Fibroblast of lung (primary cell): ENCODE measurements at places on chromosomes 12 and 14. TPM values are rescaled to one million over a fixed set of nuclear protein-coding genes. Genes with fewer than 3 reads are reported as not detected.
A peak's percentile ranks its signal among the peaks of the same experiment; 100 is the strongest.

The TOMM20L gene
- total RNA-seq: not detected in 2 replicates

GRCh38 chr12:116924558-116925453 lies 14.1 kb downstream of the FBXW8 start:
- DNase-seq: peak; percentile 92
- no peaks in the 10 kb centered on the region for H3K36me3 ChIP-seq
- peaks cover 4% of the 10 kb centered on the region for H3K4me1 ChIP-seq
- no peak overlapping the region for H3K27ac ChIP-seq
- no peak overlapping the region for H3K4me3 ChIP-seq
- H3K27me3 ChIP-seq: no peaks in the 10 kb centered on the region

GRCh38 chr12:65460063-65460462 lies 181.6 kb downstream of the MSRB3 start:
- H3K4me1 ChIP-seq: peaks cover 5% of the 10 kb centered on the region
- DNase-seq: no peak
- H3K4me3 ChIP-seq: no peak overlapping the region
- no peak overlapping the region for H3K27ac ChIP-seq

GRCh38 chr12:65084579-65084978 lies 36.5 kb downstream of the WIF1 start:
- H3K36me3 ChIP-seq: no peaks in the 10 kb centered on the region
- no peak overlapping the region for H3K4me3 ChIP-seq
- peak; percentile 33 for DNase-seq
- peaks cover 3% of the 10 kb centered on the region for H3K27me3 ChIP-seq

DNA sequence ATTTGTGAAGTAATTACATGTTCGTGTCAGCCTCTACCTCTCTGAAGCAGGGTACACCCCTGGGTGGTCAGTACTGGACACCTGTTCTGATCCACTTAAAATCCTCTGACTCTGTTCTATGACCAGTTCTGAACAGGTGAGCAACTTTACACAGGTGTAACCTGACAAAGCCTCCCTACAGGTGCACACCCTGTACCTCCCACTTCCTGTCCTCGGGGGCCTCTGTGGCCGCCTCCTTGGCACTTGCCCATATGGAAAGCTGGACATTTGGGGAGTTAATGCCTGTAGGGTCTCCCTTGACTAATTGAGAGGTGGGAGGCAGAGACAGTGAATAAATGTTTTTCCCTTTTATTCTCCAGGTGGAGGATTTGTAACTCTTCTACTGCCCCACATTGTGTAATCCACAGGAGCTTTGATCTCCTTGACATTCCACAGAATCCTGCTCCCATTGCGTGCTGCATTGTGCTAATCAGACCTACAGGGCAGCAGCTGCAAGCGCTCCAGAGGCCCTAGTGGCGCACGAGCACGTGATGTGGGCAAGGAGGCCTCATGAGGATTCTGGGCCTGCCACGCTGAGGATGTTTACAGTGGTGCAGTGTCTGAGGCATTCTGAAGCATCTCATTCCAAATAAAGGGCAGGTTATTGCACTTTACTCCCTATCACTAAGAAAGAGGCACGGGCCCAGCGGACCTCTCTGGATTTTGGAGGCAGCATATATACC lies 45.8 kb upstream of the BATF start:
- H3K27me3 ChIP-seq: peaks cover 2% of the 10 kb centered on the region
- no peaks in the 10 kb centered on the region for H3K4me1 ChIP-seq
- H3K36me3 ChIP-seq: peaks cover 8% of the 10 kb centered on the region
- peak; percentile 48 for DNase-seq

DNA sequence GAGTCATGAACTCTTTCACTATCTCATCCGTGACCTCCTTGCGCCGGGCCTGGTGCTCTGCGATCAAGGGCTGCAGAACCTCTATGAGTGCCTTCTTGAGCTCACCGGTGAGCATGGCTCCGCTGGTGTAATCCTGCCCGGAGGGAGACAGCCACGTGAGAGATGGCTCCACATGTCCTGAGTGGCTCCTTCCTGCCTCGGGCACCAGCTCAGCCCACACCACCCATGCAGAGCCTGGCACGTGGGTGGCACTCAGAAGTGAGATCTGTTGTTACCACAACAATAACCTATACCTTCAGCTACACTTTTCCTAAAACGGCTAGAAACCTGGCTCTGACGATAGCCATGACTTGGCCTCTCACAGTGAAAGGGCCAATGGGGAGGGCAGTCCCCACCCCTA lies 11.8 kb downstream of the SLC25A47 start:
- H3K4me3 ChIP-seq: no peak overlapping the region
- H3K27me3 ChIP-seq: no peaks in the 10 kb centered on the region
- no peak for DNase-seq
- no peak overlapping the region for H3K27ac ChIP-seq
- no peaks in the 10 kb centered on the region for H3K4me1 ChIP-seq

The GALNT16 gene
- 8.5 and 9.6 TPM in 2 replicates for total RNA-seq

The SMCO2 gene
- 0.26 TPM in 1 of 2 replicates, not detected in the other for total RNA-seq

The RCOR1 gene
- total RNA-seq: 6.7 and 11.4 TPM in 2 replicates

DNA sequence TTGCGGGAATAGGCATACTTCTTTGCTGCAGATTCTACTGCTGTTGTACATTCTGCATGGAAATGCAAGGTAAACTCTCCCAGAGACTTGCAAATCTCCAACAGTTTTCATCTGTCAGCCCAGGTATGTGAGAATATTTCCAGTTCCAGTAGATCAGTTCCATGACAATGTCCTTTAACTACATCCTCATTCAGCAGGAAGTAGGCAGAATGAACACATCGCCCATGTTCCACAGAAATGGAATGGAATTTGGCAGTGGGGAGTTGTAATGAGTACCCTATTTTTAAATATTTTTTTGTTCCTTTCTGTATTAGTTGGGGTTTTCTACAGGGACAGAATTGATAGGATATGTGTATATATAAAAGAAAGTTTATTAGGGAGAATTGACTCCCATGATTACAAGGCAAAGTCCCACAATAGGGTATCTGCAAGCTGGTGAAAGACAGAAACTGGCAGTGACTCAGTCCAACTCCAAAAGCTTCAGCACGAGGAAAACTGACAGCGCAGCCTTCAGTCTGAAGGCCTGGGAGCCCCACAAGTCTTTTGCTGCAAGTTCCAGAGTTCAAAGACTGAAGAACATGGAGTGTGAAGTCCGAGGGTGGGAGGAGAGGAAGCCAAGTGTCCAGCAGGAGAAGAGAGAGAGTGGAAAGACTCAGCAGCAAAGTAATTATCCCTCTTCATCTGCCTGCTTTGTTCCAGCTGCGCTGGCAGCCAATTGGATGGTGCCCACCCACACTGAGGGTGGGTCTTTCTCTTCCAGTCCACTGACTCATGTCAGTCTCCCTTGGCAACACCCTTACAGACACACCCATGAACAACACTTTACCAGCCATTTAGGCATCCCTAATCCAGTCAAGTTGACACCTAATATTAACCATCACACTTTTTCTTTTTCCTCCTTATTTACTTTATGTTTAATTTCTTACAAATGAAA lies 110.4 kb upstream of the SCAF11 start:
- no peaks in the 10 kb centered on the region for H3K27me3 ChIP-seq
- H3K4me3 ChIP-seq: no peak overlapping the region
- H3K4me1 ChIP-seq: no peaks in the 10 kb centered on the region

The TAMALIN gene
- total RNA-seq: 11.3 and 12.1 TPM in 2 replicates

GRCh38 chr14:34135492-34135891 lies 184.6 kb upstream of the EGLN3 start:
- no peak overlapping the region for H3K4me3 ChIP-seq
- no peaks in the 10 kb centered on the region for H3K36me3 ChIP-seq
- H3K4me1 ChIP-seq: no peaks in the 10 kb centered on the region
- no peak overlapping the region for H3K27ac ChIP-seq
- DNase-seq: no peak

- H3K4me1 ChIP-seq: no peaks in the 10 kb centered on the region
- no peak overlapping the region for H3K4me3 ChIP-seq
- peak; percentile 47 for DNase-seq
- no peaks in the 10 kb centered on the region for H3K27me3 ChIP-seq
Measured at GRCh38 chr12:42779186-42779859, 189.8 kb upstream of the PRICKLE1 start.

GRCh38 chr12:126248871-126249403 lies 1183.7 kb downstream of the AACS start:
- no peaks in the 10 kb centered on the region for H3K4me1 ChIP-seq
- no peak overlapping the region for H3K27ac ChIP-seq
- no peak for DNase-seq
- H3K36me3 ChIP-seq: no peaks in the 10 kb centered on the region
- no peaks in the 10 kb centered on the region for H3K27me3 ChIP-seq

GRCh38 chr12:111842556-111843396 lies 748 bp downstream of the MAPKAPK5 start:
- H3K4me1 ChIP-seq: peaks cover 3% of the 10 kb centered on the region
- peak overlapping the region; percentile 97 for H3K4me3 ChIP-seq
- peak; percentile 13 for DNase-seq

The CLEC4D gene
- total RNA-seq: not detected in 2 replicates

DNA sequence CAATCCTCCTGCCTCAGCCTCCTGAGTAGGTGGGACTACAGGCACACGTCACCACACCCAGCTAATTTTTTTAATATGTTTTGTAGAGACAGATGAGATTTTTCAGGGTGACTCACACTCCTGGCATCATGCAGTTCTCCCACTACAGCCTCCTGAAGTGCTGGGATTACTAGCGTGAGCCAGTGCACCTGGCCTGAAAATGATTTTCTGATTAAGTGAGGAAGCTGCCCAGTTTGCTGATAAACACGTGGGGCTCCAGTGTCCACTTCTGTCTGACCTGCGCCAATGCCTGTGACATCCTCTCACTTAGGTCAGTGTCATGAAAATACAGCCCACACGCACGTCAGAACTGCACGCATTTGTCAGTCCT lies 37.0 kb upstream of the SFSWAP start:
- no peak overlapping the region for H3K4me3 ChIP-seq
- no peaks in the 10 kb centered on the region for H3K4me1 ChIP-seq
- peak; percentile 21 for DNase-seq
- H3K27me3 ChIP-seq: no peaks in the 10 kb centered on the region
- no peak overlapping the region for H3K27ac ChIP-seq

DNA sequence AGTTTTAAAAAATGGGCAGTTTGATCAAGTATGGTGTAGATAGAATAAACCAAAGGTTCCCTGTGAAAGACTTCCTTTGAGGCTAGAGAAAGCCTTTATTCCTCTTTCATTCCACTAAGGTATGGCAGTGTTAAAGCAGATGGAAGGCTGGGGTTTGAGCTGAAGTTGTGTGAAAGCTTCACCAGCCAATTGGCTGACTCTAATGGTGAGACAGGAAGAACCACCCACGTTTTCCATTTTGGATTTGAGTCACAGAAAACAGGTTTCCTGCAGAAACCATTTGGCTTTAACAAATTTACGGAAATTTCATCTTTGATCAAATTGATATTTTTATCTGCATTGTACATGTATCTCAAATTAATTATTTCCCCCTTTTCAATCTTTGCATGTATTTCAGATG lies 455.0 kb downstream of the PCNX1 start:
- no peaks in the 10 kb centered on the region for H3K36me3 ChIP-seq
- no peaks in the 10 kb centered on the region for H3K27me3 ChIP-seq
- H3K4me3 ChIP-seq: no peak overlapping the region
- H3K4me1 ChIP-seq: peaks cover 2% of the 10 kb centered on the region
- H3K27ac ChIP-seq: no peak overlapping the region
- DNase-seq: no peak

The IFT81 gene
- 23.6 and 33.1 TPM in 2 replicates for total RNA-seq

DNA sequence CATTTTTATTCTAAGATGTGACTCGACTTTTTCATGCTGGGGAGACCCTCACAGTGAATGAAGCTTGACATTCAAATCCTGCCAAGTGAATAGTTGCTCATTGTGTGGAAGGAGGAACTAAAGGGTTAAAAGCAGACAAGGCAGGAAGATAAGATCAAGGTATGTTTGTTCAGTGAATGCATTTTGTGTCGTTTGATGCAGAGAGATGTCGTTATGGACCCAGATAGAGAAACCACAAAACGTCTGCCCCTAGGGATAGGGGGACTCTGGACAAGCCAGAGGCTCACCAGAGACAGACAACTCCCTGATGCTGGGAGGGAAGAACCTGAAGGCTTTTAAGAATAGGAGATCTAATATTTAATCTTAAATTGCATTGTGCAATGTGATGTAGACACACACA lies 72.5 kb upstream of the MYL2 start:
- no peaks in the 10 kb centered on the region for H3K4me1 ChIP-seq
- H3K27me3 ChIP-seq: no peaks in the 10 kb centered on the region
- no peak overlapping the region for H3K4me3 ChIP-seq
- no peaks in the 10 kb centered on the region for H3K36me3 ChIP-seq
- DNase-seq: no peak

DNA sequence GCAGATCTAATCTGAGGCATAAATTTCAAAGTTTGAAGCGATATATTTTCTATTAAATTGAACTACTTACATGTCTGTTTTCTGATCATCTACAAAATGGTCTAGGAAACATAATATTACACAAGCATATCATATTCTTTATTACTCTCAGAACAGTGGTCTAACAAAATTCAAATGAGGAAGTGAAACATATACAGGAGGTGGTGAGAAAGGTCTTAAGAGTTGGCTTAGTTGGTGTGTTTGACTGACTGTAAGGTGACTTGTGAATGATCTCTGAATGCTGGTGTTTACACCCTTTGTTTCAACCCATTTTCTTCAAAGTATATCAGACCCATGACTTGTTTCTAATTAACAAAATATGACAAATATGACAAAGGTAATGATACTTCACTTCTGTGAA lies 1156.8 kb downstream of the SLC16A7 start:
- H3K36me3 ChIP-seq: no peaks in the 10 kb centered on the region
- no peak overlapping the region for H3K27ac ChIP-seq
- no peaks in the 10 kb centered on the region for H3K4me1 ChIP-seq
- H3K4me3 ChIP-seq: no peak overlapping the region

DNA sequence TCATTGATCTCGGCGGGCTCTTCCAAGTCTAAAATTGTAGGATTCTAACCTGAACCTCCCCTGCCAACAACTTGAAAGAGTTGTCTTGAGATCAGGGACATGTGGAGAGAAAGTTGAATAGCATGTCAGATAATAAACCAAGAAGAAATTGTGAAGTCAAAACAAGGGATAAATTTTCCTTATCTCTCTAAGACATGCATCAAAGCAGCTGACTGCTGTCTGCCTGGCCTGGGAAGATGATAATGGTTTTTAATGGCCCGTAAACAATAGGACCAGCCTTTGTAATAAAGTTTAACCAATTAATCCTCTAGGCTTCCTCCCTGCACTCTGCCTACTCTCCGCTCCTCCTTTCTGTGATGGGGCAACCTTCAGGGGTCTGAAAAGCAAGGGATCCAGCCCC lies 67.9 kb downstream of the DPF3 start:
- H3K4me3 ChIP-seq: no peak overlapping the region
- H3K36me3 ChIP-seq: no peaks in the 10 kb centered on the region
- no peak overlapping the region for H3K27ac ChIP-seq
- H3K27me3 ChIP-seq: no peaks in the 10 kb centered on the region

DNA sequence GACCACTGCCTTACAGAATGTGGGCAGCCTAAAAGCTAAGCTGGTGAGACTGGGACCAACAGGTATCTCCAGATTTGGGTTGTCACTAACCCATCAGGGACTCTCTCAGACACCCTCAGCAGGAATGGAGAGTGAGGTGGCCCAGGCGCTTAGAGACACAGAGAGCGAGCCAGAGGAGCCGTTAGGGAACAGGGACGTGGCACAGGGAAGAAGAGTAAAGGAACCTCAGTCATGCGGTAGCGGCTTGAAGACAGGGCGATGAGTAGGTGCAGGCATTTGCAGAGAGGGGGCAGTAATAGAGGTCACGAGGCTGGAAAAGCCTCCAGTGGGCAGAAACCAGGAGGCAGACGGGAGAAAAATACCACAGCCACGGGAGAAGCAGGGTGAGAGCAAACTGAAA lies 158.0 kb upstream of the CCND2 start:
- H3K4me1 ChIP-seq: peaks cover 2% of the 10 kb centered on the region
- H3K4me3 ChIP-seq: no peak overlapping the region
- H3K27me3 ChIP-seq: no peaks in the 10 kb centered on the region
- H3K36me3 ChIP-seq: no peaks in the 10 kb centered on the region
